Spleen (tissue), 13 donors: ENCODE measurements at places on chromosomes 4 and X.

DNA sequence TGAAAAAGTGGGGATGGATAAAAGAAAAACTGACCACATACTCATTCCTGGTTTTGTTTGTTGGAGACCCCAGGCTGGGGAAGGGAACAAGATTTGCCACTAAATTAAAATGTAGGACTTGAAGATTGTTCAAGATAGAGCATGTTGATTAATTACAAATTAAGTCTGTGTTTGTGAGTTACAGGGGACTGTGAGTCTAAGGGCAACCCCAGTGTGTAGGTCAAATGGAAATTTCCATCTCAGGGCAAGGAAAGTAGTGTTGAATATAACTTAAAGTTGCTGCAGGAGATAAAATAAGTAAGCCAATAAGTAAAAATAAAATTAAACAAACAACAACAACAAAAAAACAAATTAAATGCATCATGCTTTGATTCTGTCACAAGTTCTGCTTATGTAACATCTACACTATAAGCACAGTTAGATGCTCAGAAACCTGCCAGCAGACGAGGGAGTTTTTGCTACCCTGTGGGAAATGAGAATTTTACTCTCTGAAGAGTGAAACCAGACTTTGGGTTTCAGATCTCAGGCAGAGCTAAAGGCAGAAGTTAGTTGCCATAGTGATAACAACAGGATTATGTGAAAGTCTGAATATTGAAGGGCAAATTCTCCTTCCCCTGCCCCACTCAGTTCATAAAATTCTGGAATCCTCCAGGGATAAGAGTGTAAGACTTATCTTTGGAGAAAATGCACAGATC lies 352.3 kb downstream of the GRXCR1 start:
- no peak for DNase-seq

DNA sequence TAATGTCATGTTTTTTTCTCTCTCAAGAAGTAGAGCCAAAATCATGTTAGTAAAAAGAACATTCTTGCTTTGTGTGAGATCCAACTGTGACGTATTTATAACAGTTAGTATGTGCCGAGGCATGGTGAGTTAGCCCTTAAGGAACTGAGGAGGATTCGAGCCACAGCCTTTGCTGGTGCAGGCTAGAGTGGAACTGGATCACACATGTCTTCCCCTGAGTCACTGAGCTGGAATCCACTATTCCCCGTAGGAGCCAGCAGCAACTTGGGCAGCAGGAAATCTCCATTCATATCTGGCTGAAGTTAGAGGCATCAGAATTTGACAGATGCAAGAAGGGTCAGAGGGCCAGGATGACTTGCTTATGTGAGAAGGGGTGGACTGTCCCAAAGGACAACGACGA lies 144.6 kb upstream of the KIT start:
- DNase-seq = no peak

- no peak for DNase-seq
Observed at GRCh38 chr4:34193451-34194154, 2050.7 kb downstream of the ARAP2 start.

DNA sequence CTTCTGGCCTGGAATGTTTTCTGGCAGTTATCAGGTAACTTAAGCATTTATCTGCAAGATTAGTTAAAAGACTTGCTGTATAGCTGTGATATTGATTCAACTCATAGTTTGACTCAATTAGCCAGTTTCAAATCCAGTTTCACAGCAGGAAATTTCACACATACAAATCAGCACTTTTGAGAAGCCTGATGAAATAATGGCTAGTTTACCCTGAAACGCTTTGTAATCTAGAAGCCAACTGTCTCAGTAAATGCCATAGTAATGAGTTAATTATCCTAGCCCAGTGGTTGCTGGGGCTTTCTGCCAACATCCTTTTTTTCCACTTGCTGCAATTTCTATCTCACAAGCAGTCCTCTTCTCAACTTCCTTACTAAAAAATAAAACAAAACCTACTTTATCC lies 53.1 kb downstream of the ARHGEF38 start:
- no peak for DNase-seq

GRCh38 chr4:41374490-41374889 lies 117.8 kb downstream of the UCHL1 start:
- DNase-seq = no peak

DNA sequence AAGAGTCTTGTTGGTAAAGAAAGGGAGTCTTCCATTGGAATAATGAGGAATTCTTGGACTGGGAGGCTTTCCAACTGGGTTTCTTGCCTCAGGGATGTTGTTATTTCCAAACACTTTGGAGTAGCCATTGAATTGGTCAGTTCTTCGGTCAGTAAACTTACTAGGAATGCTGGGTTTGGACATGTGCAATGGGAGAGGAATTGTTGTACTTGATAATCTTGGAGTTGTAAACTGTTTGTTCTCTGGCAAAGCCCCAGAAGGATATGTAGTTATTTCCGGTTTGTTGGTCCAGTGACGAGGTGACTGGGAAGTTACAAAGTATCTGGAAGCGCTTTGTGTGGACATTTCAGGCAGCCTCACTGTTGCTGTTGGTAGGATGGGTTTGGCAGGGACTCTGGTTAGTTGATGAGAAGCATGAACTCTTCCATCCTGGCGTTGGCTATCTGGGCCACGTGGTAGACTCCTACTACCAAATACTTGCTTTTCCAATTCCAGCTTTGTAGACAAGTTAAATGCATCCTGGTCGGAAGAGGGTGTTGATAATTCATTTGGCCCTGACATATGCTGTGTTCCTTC lies 25.9 kb downstream of the MXRA5 start:
- DNase-seq = no peak

DNA sequence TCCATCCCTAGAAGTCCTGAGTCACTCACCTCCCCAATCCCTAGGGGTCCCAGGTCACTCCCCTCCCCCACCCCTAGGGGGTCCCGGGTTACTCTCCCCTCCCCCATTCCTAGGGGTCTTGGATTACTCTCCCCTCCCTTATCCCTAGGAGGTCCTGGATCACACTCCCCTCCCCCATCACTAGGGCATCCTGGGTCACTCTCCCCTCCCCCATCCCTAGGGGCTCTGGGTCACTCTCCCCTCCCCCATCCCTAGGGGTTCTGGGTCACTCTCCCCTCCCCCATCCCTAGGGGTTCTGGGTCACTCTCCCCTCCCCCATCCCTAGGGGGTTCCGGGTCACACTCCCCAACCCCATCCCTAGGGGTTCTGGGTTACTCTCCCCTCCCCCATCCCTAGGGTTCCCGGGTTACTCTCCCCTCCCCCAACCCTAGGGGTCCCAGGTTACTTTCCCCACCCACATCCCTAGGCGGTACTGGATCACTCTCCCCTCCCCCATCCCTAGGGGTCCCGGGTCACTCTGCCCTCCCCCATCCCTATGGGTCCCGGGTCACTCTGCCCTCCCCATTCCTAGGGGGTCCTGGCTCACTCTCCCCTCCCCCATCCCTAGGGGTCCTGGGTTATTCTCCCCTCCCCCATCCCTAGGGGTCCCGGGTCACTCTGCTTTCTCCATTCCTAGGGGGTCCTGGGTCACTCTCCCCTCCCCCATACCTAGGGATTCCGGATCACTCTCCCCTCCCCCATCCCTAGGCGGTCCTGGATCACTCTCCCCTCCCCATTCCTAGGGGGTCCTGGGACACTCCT lies 2.1 kb downstream of the ASMTL start:
- DNase-seq = peak; percentile 69

GRCh38 chr4:147543034-147543433 lies 62.1 kb downstream of the EDNRA start:
- no peak for DNase-seq

- DNase-seq = no peak
Observed at GRCh38 chr4:179485781-179486180, 2043.5 kb upstream of the AGA start.

DNA sequence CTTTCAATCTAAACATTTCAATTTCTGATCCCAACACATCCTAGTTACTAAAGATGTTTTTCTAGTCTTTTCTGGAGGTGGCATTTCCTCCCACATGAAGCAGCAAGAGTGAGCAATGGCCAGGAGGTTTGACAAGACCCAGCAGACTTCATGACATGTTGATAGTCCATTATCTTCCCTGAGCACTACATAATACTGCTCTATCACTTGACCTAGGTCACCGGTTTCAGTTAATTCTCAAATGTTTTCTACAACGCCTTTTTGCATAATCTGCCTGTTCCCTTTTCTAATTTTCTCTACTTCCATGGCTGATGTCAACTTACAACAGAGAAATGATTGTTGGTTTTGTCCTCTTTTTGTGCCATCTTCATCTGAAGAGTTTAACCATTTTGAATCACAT lies 62.0 kb upstream of the GPRIN3 start:
- DNase-seq = no peak

DNA sequence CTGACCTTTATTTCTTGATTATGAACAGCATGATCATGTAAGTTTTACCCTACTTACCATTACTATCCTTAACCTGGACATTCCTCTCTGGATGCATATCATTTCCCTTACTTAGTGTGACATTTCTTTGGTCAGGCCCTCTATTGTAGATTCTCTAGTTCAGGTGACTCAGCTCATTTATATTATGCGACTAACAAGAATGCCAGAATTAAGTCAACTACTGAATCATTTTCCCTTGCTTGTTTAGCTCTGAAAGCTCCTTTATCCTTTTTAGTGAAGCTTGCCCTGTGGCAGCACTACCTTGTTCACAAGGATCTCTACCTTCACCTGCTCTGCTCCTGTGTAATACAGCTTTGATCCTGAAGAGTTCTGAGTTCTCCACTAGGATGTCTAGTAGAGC lies 15.1 kb upstream of the UGT2B17 start:
- no peak for DNase-seq

- DNase-seq = no peak
Observed at GRCh38 chr4:175639346-175639745, 172.7 kb downstream of the GPM6A start.

GRCh38 chr4:123997776-123998449 lies 601.3 kb downstream of the SPRY1 start:
- DNase-seq = no peak

GRCh38 chr4:147846318-147847155 lies 114.6 kb downstream of the ARHGAP10 start:
- no peak for DNase-seq

- no peak for DNase-seq
Observed at GRCh38 chrX:21715825-21716224, 42.1 kb downstream of the SMPX start.

- no peak for DNase-seq
Observed at GRCh38 chr4:184016759-184017668, 111.9 kb downstream of the STOX2 start.

- no peak for DNase-seq
Observed at GRCh38 chrX:85327060-85327333, 52.5 kb downstream of the POF1B start.

DNA sequence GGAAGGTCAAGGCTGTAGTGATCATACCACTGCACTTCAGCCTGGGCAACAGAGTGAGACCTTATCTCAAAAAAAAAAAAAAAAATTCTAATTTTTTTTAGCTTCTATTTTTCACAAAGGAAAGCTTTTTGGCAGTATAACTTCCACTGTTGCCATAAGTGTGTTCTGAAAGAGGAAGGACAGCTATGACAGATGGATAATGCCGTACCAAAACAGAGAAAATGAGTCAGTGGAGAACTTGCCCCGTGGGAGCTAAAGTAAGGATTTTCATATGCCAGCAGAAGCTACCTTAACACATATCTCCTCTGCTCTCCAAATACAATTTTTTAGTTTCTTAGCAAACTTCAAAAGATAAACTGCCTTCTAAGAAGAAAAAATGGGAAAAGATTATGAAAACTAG lies 43.7 kb downstream of the RPS3A start:
- DNase-seq = no peak

DNA sequence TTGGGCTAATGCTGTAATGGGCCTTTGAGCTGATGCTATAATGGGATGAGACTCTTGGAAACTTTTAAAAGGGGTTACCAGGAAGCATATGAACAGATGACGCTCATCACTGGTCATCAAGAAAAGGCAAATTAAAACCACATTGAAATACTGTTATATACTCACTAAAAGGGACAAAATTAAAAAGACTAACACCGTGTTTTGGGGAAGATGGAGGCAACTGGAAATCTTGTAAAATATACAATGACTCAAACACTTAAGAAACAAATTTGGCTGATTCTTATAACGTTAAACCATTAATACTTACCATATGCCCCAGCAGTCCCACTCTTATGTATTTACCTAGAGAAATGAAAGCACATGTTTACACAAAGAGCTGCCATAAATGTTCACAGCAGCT lies 207.2 kb upstream of the GPRIN3 start:
- DNase-seq = no peak

DNA sequence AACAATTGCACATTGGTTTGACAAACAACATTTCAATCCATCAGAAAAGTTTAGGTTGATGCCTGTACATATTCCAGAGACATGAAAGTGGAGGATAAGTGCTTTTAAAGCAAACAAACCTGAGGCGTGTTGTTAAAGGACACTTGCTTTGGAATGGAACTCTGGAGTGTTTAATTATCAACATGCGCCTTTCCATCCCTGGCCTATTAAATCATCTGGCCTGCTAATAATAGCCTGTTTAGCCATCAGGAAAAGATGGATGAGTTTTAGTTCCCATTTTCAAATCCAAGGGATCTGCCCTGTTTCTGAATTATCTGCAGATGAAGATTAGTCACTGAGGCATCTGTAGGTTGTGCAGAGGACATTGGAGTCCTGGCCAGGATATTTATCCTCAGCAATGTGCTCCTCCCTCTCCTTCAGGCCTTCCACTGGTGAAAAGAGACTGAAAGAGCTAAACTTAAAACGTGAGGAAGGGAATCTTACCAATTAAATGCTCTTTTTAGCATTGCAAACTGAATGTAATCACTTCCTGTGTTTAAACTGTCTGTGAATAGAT lies 388.9 kb downstream of the PPARGC1A start:
- DNase-seq = no peak

- no peak for DNase-seq
Observed at GRCh38 chrX:7926914-7927258, 327 bp downstream of the PNPLA4 start.

- DNase-seq = no peak
Observed at GRCh38 chrX:40207626-40208025, 109.9 kb upstream of the BCOR start.

GRCh38 chr4:126800575-126801141 lies 832.1 kb upstream of the INTU start:
- no peak for DNase-seq

- no peak for DNase-seq
Observed at GRCh38 chr4:42965326-42965725, 72.8 kb downstream of the GRXCR1 start.

DNA sequence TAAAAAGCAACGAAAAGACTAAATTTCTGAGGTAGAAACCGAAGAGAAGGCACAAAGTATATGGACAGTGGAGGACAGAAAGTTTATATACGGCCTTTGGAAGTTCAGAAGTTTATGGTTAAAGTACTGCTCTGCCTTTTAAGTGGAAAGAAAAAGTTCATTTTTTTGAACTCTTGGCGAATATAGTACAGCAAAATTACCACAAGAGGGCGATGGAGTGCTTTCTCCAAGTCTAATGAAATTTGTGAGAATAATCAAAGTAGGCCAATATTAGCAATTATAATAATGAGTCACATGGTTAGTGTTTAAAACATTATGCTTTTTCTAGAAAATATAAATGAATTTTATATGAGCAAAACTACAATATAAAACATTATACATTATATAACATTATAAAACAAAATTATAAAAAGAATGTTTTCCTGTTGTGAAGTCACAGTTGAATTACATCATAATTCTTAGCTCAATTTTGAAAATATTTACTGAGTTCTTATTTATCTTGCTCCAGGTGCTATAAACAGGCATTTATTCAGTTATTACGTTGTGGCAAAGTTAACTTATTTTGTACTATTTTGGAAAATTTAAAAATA lies 136.2 kb upstream of the BMPR1B start:
- no peak for DNase-seq

GRCh38 chr4:28475381-28475780 lies 1614.7 kb downstream of the STIM2 start:
- no peak for DNase-seq
